NCI-H2107 (cell line): ENCODE measurements at places on chromosomes 12 and 14.

DNA sequence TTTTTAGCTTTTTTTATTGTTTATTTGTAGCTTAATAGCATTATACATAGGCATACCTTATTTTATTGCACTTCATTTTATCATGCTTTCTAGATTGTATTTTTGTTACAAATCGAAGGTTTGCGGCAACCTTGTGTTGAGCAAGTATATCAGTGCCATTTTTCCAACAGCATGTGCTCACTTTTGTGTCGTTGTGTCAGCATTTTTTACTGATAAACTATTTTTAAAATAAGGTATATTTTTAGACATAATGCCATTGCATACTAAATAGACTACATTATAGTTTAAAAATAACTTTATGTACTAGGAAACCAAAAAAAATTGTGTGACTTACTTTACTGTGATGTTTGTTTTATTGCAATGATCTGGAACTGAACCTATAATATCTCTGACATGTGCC lies 56.2 kb upstream of the RESF1 start:
- no peak for DNase-seq

- DNase-seq: no peak
Observed at GRCh38 chr12:9064201-9064814, 51.4 kb downstream of the A2M start.

- DNase-seq: no peak
Observed at GRCh38 chr12:107134558-107134957, 41.2 kb upstream of the CRY1 start.

GRCh38 chr14:77011245-77011644 lies 17.3 kb downstream of the IRF2BPL start:
- DNase-seq: no peak

DNA sequence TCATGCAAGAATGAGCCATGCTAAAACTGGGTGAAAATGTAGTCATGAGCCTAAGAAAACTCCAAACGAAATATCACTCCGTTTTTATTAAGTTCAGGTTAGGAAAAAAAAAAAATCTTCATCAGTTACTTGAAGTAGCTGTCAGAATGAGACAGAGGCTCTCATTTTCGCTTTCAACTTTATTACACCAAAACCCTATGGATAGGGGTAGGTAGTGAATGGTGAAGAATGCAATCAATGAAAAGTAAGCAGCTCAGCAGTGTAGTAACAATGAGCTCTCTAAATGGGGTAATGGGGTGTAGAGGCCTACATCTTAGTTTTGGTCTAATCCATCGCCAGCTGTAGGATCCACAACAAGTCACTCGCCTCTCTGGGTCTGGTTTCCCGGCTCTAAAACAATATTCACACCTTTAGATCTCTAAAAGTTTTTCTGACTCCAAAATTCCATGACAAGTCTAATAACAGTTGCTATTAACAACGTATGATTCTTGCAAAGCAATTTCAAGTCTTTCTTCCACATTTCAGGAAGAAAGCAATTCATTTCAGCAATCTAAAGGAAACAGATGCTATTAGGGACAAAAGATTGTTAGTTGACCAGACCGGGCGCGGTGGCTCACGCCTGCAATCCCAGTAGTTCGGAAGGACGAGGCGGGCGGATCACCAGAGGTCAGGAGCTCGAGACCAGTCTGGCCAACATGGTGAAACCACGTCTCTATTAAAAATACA lies 1.7 kb downstream of the BTBD7 start:
- DNase-seq: no peak

DNA sequence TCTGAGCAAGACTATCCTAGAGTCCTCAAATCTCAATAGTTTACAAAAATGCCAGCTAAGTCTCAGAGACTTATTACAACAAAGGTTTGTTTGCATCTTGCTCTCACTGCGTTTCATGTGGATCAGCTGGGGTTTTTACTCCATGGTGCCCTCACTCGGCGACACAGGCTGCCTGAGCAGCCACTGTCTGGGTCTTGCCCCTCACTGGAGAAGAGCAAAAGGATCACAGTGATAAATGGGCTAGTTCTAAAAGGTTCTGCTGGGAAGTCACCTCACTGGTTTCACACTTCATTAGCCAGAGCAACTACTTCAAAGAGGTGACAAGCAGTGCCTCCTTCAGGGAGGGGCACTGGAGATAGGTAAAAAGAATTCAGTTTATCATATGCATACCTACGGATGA lies 392.0 kb downstream of the RPL10L start:
- no peak for DNase-seq

DNA sequence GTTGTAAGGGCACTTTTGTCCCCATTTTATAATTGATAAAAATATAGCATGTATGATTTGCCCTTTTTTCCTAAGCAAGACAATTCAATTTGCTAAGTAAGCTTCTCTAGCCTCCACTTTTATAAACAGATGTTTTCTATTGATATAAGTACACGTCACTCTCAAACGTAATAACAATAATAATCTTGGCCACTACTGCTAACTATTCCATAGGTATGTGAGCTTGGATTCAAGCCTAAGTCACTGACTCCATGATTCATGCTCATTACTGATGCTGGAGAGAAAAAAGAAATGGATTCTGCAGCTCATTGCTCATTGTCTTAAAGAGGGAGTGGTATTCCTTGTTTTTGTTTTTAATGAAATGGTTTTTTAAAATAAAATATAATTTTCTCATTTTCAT lies 661.0 kb downstream of the GALC start:
- DNase-seq: no peak
